ENCODE measurements at places on chromosomes 3 and 15.

- no peak for DNase-seq
Measured at GRCh38 chr15:95864467-95864886, 466.0 kb upstream of the NR2F2 start.

- DNase-seq = no peak
Measured at GRCh38 chr3:36543276-36543997, 163.1 kb downstream of the STAC start.

DNA sequence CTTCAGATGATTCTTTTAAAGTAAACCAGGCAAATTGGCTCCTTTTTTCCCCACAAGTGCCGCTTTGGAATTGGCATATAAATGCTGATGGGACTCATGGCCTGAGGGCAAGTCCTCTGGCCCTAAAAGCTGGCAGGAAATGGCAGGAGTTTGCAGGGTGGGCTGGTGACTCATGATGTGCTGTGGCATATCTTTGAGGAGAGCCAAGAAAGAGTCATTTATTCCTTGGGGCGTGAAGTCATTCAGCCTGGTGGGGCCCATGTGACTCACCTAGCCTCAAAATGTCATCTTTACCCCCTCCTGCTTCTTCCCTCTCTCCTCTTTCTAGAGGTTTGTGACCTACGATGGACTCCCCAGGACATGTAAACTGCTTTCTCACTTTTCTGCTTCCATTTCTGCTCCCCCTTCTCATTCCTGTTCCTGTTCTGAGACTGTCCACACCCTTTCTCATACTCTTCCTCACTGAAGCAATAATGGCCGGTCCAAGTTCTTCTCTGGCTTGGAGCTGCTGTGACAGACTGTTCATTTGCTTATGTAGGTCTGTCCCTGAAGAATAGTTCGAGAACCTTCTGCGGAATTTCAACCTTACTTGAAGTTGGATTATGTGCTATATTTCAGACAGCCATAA lies 326.1 kb downstream of the SATB1 start:
- peak; percentile 25 for DNase-seq

- no peak for DNase-seq
Measured at GRCh38 chr15:29854413-29854812, 32.1 kb upstream of the TJP1 start.

DNA sequence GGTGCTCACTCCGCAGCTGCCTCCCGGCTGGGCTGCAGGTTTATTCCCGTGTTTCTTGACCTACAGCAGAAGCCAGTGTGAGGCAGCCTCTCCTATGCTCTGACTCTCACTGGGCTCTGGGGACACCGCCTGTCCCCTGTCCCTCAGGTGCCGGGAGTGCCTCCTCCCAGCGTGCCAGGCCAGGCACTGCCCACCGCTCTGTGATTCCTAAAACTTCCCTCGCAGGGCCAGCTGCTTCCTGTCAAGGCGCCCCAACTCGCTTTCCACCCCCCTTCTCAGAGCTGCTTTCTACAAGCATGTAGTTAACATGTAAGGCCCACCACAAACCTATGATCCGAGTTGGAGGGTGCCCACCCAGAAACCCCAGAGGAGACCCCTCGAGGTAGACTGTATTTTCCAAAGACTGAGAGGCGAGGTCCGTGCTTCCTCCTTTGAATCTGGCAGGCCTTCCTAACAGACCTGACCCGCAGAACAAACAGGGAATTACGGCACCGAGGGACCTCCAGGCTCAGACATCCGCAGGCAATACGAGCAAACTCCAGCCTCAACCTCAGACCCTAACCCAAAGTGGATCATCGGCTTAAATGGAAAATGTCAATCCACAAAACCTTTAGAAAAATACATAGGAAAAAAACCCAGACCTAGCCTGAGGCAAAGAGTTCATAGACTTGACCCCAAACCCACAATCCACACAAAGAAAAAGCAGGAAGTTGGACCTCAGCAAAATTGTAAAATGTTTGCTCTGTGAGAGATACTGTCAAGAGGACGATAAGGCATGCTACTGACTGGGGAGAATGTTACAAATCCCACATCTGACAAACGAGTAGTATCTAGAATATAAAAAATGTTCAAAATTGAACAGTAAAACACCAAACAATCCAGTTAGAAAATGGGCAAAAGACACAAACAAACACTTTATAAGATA lies 121.3 kb upstream of the IQSEC1 start:
- DNase-seq = no peak

- DNase-seq = no peak
Measured at GRCh38 chr15:86526938-86527690, 447.4 kb downstream of the AGBL1 start.

DNA sequence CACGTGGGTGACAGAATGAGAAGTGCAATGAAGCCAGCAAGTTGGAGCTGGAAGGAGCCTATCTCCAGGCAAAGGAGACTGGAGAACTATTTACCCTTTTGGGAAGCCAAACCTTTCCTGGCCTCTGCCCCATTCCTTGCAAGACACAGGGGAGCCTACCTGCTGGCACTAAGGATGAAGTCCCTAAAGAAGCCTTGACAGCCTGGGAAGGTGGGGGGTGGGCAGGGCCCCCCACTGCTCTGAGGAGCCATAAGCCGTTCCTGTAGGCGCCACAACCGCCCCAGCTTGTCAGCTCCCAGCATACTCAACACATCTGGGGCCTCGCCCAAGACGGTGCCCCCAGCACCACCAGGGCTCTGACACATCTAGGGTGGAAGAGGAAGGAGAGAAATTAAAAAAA lies 5.5 kb downstream of the CDAN1 start:
- DNase-seq = no peak

- no peak for DNase-seq
Measured at GRCh38 chr15:42355291-42355690, 4.0 kb upstream of the CAPN3 start.

- DNase-seq = no peak
Measured at GRCh38 chr3:146823622-146824021, 218.5 kb upstream of the PLSCR5 start.

- DNase-seq = no peak
Measured at GRCh38 chr3:54681706-54682105, 246.2 kb downstream of the LRTM1 start.
